Cardiac septum (tissue), 1 donor: ENCODE measurements at places on chromosomes 7 and 10. TPM values are rescaled to one million over a fixed set of nuclear protein-coding genes. Genes with fewer than 3 reads are reported as not detected.

DNA sequence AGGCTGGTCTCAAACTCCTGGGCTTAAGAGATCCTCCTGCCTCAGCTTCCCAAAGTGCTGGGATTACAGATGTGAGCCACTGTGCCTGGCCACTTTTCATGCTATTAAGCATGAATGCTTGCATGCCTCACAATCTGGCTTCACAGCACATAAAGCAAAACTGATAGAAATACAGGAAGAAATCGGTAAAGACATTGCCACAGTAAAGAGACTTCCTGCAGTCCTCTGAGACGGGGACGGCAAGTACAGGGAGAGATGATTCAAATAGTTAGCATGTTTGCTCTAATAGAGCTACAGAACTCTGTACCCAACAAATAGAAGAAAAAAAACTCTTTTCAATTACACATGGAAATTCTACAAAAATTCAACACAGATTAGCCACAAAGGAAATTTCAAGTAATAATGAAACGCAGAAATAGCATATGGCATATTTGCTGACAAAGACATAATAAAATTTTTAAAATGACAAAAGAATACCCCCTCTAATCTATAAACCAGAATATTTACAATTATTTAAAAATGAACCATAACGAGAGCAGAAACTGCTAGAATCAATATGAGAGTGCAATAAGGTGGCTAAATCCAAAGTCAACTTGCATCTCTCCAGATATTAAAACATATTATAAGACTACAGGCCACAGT is 32.3 kb downstream of the CARD11 start:
- peak; percentile 26 for DNase-seq

DNA sequence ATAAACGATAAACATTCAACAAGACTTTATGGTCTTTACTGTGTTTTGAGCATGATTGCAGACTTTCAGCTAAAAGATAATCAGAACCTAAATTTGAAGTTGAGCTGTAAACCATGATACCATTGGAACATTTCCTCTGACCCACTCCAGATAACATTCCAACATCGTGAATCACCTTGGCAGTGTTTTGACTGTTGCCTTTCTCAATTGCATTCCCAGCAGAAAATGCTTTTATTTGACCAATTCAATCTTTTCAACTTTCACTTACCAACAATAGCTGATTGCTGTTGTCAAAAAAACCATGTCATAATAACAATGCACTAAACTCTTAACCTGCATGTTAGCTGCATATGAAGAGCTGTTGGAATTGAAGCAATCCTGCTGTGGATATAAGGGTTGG is 165.5 kb downstream of the MDFIC start:
- no peak for DNase-seq

Gene ZPBP
- not detected for total RNA-seq

- no peak for DNase-seq
These were observed 107.9 kb downstream of the PDGFA start for GRCh38 chr7:411677-412312.

GRCh38 chr7:36677769-36678437 is 46.4 kb downstream of the AOAH start:
- no peak for DNase-seq

DNA sequence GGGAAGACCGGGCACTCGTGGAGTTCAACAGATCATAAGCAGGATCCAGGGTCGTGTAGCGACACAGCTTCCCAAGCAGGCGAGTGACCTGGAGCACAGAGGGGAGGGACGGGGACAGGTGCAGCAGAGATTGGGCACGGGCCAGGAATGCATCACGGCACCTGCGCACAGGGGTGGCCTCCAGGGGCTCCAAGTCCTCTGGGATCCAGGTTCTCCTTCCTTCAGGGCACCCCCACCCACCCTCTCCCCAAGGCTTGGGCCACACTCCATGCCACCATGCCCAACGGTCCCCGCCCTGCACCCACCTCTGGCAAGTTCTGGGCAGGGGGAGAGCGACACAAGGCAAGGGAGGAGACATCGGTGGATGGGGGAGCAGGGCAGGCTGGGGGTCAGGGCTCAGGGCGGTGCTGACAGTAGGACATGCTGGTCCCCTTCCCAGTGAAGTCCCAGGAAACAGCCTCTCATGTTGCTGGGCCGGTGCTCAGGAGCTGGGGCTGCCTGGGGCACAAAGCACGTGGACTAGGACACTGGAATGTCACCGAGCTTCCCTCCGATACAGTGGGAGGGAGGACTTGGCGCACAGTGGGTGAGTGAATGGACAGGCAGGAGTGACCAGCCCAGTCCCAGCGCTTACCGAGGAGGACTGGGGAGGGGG is 597.3 kb downstream of the PTPRN2 start:
- peak; percentile 63 for DNase-seq

GRCh38 chr7:151891182-151891581 is 14.3 kb upstream of the PRKAG2 start:
- no peak for DNase-seq

DNA sequence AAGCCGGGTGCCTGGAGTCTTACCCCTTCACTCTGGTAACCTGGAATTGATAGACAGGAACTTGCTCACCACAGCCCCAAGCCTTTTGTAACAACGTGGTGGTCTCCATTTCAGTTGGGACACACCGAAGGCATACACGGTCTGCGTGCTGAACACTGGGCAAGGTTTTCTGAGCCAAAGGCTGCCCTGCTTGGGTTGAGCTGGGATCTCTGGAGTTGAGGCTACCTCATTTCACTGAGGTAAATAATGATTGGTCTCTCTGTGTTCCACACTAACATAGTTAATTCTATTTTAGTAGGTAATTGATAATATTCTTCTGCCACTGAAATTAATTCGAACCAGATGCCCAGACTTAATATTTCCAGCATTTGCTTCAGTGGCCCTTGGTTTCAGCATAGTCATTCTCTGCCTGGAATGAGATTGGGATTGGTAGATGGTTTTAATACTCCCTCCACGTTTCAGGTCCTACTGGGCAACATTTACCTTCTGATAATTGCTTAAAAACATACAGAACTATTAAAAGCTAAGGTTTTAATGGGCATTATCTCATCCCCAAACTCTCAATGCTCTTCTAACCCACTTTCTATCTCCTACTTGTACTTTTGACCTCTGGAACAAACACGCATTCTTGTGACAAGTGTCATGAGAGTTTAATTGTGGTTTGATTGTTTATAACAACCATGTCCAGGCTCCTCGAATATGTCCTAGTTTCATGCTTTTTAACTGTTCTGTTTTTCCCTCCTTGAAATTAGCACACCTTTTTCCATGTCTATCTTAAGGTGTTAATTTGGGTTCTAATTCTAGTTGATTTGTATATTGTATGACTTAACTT is 202.3 kb upstream of the KLF6 start:
- no peak for DNase-seq

DNA sequence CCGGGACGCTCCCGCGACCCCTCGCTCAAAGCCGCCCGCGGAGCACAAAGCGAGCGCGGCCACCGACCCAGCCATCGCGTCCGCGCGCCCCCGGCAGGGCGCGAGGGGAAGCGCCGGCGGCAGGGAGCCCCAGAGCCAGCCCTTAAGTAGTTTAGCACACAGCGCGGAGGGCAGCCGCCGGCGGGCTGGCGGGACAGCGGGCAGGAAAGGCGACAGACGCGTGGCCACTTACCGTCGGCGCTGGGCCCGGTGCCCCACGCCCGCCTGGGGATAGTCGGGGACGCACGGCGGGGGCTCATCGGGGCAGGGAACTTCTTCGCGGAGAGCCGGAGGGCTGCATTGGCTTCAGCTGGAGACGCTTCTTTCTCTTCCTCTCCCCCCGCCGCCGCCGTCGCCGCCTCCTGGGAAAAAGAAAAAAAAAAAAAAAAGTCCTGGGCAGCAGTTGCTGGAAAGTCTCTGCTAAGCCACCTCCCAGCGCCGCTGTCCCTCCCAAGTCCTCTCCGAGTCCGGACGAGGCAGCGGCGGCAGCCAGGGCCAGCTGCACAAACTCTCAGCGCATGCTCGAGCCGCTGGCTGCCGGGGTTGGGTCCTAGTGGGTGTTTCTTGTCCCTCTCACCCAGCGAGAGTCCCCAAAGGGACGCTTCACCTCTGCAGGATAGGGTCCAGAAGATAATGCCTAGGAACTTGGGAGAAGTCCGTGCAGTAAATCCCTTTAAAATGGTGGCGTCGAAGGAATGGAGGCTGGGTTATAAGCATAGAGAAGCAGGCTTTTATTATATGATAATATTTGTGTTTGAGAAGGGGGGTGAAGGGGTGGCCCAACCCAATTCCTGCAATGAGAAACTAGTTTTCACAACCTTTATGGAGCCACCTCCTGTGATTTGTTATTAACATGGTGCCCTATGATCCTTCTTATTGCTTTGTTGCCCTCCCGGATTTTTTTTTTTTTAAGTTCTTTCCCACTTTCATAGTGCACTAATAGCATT is at the start of gene TSPAN12:
TSPAN12 (minus strand) TSS at position 557 of the 986 bp plus-strand sequence. CDS start 1,381 bp downstream, outside the sequence.
- DNase-seq = peak; percentile 92

GRCh38 chr7:28954471-28954870 is 3.7 kb downstream of the TRIL start:
- DNase-seq = no peak

GRCh38 chr7:105454921-105455320 is 66.2 kb upstream of the SRPK2 start:
- DNase-seq = no peak

Gene PAX4
- not detected for total RNA-seq

DNA sequence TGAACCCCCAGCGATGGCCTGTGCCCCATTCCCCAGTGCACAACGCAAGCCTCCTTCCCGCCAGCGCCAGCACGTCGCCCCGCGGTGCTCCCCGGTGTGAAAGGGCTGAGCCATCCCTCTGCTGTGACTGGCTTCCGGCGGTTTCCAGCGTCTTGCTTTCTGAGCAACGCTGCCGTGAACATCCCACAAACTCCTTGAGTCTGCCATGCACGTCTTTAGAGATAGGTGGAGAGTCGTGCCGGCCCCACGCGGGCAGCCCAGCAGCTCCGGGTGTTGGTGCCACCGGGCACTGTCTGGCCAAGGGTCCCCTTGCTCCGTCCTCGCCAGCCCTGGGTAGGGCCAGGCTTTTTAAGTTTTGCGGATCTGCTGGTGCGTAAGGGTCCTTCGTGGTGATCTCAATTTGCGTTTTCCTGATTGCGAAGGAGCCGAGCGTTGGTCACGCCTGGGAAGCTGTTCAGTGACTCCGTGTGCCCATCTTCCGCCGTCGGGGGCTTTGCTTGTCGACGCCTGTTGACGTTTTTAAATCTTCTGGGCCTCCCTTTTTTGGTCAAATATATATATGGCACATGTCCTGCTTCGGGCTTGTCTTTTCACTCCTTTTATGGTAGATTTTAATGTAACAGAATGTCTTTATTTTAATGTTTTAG is 70.6 kb downstream of the FOXL3 start:
- no peak for DNase-seq

DNA sequence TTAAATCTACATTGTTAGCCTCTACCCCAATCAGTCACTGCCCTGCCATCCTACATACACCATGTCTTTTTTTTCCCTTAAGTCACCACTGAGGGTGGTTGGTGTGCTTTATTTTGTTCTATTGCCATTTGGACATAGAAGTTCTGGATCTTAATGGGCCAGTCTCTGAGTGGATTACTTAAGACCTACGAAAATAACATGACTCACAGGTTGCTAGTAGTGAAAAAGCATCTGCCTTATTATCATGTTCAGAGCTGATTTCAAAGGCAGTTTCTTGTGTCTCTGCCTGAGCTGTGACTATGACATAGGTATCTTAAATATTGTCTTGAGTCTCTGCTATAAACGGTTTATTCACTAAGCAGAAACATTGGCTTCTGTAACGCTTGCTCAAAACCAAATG is 410.8 kb downstream of the MDFIC start:
- no peak for DNase-seq
